ENCODE measurements at places on chromosomes 7 and 10.

- no peak for DNase-seq
Measured at GRCh38 chr7:50335795-50336754, 31.6 kb downstream of the IKZF1 start.

- no peak for DNase-seq
Measured at GRCh38 chr7:55423891-55424290, 58.8 kb downstream of the LANCL2 start.

DNA sequence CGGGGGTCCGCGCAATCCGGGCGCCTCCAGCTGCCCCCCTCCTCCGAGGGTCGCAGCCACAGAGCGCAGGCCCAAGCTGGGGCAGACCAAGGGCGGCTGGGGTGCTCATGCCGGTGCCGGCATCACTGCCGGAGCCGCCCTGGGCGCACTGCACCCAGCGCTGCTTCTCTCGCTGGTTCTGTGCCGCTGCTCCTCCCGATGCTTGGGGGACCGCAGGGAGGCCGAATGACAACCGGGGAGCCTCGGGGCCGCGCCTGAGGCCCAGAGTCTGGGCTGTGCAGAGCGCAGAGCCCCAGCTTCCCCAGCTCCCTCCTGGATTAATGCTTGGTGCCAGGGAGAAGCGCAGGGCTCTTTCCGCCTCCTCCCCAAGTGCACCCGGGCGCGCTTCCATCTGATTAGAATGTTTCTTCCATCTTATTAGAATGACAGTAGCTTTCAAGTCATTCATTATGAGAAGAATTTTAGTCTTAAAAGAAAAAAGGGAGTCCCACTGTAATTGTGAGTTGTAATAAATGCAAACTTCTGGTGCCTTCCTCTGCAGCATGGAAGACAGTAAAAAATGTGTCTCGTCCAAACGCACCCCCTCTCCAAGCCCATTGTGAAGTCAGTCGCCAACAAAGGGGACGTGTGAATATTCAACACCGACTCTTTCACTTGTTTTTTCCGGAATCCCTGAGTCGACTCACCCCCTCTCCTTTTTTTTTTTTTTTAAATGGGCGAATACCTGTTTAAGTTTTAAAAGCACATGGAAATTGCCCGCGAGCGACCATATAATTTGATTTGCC, 19.5 kb upstream of the PTF1A start:
- DNase-seq: no peak

DNA sequence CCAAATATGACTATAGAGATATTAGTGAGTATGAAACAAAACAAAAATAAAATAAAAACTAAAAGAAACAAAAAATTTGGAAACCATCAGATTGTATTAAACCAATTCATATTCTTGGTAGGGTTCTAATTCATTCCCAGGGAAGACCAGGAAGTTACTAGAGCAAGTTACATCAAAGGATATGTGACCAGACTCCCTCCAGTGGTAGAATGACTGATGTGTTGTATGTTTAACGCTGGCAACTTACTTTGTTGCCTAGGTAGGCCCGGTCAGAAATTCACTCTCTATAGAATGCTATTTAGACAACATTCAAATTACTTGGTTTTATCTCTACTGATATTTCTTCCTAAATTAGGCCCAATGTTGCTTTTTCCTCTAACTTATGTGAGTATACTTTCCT, 5.2 kb downstream of the PHYHIPL start:
- peak; percentile 71 for DNase-seq

- no peak for DNase-seq
Measured at GRCh38 chr10:129440247-129440646, 26.8 kb upstream of the MGMT start.

DNA sequence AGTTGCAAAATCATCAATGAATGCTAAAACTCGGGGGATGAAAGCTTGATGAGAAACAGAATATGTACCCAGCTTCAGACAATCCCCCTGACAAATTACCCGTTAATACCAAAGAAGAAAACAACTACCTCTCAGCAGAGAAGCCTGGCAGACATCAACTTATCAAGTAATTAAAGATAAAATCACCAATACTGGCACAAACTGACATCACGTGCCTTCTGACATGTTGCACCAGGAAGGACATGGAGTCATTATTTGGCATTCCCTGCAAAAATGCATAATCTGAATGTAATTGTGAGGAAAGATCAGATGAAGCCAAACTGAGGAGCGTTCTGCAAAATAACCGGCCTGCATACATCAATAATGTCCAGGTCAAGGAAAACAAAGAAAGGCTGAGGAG, 7.7 kb downstream of the SLIT1 start:
- DNase-seq: no peak

- DNase-seq: no peak
Measured at GRCh38 chr10:27153845-27154193, 365 bp downstream of the YME1L1 start.

DNA sequence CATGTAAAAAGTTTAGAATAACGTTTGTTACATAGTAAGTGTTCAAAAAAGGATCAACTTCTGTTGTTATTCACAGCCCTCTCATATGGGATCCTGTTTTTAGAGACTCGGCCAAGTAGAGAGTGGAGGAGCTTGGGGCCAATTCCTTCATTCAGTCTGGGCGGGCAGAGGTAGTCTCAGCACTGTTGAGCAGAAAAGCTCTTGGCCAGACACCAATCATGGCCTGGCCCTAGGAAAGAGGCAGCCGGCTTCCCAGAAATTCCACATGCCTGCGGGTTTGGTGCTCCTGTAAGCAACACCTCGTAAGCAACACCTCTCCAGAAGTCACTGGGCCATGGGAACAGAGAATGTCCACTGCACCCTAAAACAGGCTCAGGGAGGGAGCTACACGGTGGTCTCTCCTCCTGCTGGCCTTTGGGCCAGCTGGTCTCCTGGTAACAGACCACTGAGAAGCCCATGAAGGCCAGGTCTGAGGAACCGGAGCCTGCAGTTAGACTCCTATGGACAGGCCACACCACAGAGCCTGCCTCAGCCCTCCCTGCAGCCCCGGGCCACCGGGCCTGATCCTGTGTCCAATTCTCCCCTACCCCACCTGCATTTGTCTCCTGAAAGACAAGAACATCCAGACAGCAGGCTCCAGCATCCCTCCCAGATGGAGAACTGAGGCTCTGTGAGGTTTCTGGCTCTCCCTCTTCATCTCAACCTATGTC, 149.1 kb downstream of the GRID1 start:
- no peak for DNase-seq

DNA sequence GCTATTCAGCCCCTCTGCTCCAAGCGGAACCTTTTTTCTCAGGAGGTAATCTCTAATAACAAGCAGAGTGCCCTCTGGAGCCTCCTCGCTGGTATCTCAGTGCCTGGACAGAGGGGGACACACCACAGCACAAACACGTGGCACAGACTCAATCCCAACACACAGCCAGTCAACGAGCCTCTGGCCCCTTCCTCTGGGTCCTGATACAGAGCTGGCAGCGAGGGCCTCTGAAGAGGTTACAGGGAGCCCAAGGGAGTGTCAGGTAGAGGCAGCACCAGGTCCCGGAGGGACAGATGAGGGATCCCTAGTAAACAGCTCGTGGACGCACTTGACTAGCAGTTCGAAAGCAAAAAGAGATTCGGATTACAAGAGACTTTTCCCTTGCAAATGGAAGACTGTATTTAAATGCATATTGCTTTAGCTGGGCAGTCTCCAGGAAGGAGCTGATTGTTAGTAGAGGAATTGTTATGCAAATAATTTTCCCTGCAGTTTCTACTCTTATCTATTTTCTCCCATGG, 14.1 kb downstream of the CXCL12 start:
- no peak for DNase-seq

- DNase-seq: no peak
Measured at GRCh38 chr10:127267442-127267841, 71.1 kb upstream of the INSYN2A start.

GRCh38 chr10:58973235-58973595, 203.2 kb upstream of the PHYHIPL start:
- no peak for DNase-seq

DNA sequence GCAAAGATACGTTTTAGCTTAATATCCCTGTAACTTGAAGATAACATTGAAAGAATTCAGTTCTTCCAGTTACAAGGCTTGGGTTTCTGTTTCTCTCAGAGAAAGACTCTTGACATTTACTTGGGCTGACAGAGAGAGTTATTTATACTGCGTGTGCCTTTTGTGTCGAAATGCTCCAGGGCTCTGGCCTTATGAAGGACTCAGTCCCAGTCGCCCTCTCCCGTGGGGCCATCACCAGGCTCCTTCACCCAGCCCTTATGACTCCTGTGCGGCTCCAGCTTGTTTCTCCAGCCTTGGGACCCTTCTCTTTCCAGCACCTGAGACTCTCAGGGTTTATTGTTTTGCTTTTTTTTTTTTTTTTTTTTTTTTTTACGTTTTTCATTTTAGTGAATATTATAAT, 242.3 kb upstream of the DKK1 start:
- DNase-seq: no peak

- DNase-seq: peak; percentile 56
Measured at GRCh38 chr10:75770626-75771081, 339.2 kb downstream of the LRMDA start.

GRCh38 chr10:131169146-131169545, 142.4 kb downstream of the TCERG1L start:
- DNase-seq: no peak

DNA sequence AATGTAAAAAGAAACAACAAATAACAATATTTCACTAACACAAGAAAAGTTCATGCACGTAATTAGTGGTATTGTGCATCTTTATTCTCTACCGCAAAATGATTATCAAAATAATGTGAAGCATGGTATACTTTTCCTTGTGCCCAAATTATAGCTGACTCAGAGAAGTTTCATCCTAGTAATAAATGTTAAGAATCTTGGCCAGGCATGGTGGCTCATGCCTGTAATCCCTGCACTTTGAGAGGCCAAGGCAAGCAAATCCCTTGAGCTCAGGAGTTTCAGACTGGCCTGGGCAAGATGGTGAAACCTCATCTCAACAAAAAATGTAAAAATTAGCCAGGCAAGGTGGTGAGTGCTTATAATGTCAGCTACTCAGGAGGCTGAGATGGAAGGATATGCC, 105.0 kb downstream of the KMT2C start:
- no peak for DNase-seq

- no peak for DNase-seq
Measured at GRCh38 chr7:27633062-27633461, 29.6 kb downstream of the HIBADH start.

GRCh38 chr7:132930881-132931280, 151.0 kb downstream of the CHCHD3 start:
- DNase-seq: peak; percentile 13

DNA sequence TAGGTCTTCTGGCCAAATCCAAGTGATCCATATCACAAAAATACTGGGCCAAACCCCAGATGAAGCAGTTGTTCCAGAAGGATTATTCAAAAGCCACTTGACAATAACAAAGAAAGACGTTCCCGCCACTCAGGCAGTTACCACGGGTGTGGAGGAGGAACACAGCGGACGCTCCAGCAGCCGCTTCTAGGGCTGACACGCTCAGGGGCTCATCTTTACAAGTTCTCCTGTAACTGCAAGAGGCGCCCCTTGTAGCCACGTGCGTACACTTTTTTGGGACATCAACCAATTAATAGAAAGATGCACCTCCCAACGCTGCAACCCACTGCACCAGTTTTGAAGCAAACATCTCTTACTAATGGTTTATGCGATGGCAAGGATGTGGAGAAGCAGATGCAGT, 159.4 kb downstream of the GRID1 start:
- no peak for DNase-seq

DNA sequence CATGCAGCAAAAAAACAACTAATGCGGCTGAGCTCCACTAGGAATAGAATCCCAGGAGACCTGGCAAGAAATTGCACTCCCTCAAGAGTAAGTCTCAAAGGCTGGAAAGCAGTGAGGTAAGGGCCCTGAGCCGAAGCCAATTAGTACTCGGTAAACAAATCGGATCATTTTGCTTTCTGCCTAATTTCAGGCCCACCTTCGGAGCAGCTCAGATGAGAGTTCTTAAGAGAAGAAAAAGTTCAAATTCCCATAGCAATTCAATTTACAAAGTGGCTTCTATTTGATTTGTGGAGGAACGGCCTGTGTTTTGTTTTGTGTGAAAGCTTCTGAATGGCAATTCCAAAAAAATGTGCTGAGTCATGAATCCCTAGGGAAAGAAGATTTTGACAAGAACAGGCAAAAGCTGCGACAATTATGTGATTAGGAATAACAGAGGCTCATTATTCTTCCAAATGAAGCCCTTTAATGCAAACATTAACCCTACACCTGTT, 60.9 kb downstream of the SLC16A9 start:
- DNase-seq: no peak

DNA sequence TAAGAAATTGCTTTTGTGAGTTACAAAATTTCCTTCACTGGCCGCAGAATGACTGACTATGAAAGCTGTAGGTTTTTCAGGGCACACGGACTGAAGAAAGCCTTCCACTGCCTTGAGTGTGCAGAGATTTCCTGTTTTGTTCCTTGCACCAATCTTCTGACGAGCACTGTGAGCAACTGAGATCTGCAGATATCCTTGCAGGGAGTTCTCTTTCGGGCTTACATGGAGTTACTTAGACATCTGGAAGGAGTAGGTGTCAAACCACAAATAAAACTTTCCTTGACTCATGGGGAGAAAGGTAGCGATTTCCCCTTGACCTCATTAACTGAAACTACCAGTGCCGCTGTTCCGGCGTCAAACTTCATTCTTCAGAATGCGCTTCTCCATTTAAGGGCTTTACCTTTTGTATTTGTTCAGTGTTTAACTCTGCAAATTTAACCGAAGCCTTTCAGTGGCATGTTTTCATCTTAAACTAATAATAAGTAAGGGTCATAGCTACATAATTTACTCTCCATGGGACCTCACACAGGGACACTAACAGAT, 1175.3 kb downstream of the GATA3 start:
- no peak for DNase-seq

DNA sequence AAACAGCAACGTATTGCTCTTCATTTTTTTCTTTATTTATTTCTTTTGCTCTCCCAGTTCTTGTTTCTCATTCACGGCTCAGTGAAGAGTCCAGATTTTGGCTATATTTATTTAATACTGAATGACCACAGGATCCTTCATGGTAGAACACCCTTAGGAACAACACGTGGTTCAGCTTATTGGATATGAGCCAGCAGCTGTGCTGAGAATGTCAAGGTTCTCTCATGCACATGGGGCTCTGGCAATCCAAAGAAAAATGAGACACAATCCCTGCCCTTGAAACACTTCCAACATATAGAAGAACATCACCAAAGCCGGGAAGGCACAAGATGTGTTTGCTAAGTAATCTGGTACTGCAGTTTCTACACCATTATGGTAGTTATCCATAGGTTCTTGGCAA, 852.9 kb downstream of the SORCS1 start:
- peak; percentile 2 for DNase-seq

DNA sequence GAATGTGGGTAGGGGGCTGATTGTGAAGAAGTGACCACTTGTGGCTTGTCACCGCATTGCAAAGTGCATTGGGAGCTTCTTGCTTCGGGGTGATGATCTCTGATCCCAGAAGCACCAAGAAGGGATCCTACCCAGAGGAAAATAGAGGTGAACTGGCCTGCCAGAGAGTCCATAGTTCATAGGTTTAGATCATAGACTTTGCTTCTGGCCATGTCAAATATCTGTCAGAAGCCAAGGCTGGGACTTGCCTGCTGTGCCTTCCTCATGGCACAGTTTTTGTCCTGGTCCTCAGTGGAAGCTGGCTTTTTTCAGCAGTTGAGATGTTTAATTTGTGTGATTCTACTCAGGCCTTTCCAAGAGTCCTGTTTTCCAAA, 1.1 kb downstream of the ZSWIM8 start:
- no peak for DNase-seq

Measured in foreskin fibroblast (primary cell).